ENCODE measurements at places on chromosomes 12 and 14.
A peak's percentile ranks its signal among the peaks of the same experiment; 100 is the strongest.

DNA sequence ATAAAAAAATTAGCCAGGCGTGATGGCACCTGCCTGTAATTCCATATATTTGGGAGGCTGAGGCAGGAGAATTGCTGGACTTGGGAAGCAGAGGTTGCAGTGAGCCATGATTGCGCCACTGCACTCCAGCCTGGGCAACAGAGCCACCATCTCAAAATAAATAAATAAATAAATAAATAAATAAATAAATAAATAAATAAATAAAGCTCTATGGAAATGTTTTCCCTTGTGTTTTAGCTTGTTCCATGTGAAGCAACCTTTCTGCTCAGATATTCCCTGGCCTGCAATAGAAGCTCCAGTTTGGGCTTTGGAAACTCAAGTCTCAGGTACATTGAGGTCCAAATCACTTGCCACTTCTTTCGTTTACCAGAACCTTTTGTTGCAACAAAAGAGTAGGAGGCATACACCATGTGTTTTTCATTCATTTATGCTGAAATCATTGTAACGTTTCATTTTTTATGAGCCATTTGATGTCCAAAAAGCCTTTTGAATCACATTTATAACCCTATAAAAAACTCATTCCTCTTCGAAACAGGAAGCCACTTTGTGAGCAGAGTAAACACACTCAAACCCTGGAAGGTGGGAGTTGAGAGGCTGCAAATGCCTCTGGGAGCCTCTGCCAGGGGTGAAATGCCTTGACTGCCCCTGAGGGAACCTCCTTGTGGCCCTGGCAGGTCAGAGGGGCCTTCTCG lies 376.6 kb upstream of the TBX3 start:
- DNase-seq, result no peak

- DNase-seq, result no peak
These were observed 258.3 kb upstream of the STXBP6 start for GRCh38 chr14:25308244-25308643.

- DNase-seq, result no peak
These were observed 40.3 kb upstream of the NUAK1 start for GRCh38 chr12:106179086-106179485.

- DNase-seq, result no peak
These were observed 203.7 kb downstream of the PTPRO start for GRCh38 chr12:15526033-15526432.

DNA sequence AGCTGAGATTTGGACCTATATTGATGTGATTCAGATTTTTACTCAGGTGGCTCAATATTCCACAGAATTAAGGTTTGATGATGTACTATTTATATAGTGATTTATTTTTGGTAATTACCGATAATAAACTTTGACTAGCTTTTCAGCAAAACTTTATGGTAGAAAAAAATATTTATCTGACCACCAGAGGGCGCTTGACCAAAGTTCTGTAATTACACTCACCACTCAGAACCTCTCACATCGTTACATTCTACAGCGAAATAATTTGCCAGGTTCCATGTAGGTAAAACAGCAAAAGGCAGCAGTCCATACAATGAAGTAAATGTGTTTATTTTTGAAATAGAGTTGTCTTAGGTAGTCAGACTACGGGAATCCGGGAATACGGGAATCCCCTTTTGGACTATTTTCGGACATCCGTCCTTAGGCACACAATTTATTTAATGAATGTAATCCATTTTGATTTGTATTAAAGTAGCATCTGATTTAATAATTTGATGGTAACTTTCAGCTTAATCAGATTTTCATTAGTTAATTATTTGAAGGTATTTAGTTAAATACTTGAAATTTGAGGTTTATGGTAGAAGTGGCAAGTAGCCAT lies 143.0 kb upstream of the DDHD1 start:
- DNase-seq, result no peak

DNA sequence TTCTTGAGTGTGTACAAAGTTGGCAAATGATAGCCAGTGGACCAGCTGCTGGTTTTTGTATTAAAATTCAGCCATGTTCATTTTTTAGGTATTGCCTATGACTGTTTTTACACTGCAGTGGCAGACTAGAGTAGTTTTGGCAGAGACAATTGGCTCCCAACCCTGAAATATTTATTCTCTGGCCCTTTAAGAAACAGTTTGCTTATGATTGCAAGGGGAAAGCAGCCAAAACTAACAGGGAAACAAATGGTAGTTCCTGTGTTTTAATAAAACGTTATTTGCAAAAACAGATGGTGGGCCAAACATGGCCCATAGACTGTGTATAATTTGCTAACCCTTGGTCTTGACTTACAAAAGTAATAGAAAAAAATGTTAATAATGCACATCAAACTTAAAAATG lies 110.2 kb downstream of the ALX1 start:
- DNase-seq, result no peak

GRCh38 chr12:6605421-6606330 lies 1.5 kb downstream of the CHD4 start:
- DNase-seq, result no peak

DNA sequence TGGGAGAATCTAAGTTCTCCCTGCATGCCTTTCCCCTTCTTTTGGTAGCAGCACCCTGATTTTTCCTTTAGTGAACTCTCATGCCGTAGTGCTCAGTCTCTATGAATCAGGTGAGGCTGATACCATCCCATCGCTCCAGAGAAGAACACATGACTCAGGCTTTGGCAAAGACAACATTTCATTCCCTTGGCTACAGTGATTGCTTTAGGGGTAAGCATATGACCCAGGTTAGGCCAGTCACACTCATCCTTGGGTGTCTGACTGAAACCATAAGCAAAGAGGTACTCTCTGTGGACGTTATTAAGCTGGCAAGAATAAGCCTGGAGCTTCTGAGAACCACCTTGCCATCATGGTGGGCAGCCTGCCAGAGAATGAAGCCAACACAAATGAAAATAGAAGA lies 141.8 kb downstream of the MYRFL start:
- no peak for DNase-seq

- no peak for DNase-seq
These were observed 21.7 kb upstream of the HELB start for GRCh38 chr12:66280561-66280960.

GRCh38 chr12:105882404-105882803 lies 256.4 kb downstream of the NUAK1 start:
- DNase-seq, result peak; percentile 60

DNA sequence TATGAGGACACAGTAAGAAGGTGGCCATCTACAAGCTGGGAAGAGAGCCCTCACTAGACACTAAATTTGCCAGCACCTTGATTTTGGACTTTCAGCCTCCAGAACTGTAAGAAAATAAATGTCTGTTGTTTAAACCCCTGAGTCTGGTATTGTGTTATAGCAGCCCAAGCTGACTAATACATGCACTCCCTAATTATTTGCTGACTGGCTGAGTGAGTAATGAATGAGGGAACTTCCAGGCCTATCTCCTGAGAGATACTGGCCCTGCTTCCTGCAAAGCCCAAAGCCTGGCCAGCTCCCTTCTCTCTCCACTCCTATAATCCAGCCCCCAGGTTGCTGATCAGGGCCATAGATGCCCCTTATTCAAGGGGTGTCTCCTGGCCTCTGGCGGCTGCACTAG lies 120.0 kb upstream of the NOS1 start:
- DNase-seq, result no peak

DNA sequence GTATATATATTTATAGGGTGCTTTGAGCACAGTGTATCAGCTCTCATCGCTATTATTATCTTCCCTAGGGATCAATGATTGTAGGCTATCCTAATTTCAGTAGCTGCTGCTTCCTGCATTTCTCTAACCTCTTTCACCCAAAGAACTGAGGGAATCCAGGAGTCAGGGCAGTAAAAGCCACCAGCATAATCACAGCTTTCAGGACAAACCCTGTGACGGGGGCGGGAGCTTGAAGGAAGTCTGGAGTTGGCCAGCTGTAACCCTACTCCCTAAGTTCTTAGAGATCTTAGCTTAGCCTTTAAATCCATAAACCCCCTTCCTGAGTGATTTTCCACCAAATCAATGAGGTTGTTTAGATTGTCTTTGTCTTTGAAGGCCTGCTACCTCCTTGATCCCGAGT lies 33.7 kb downstream of the FLVCR2 start:
- DNase-seq, result no peak

- no peak for DNase-seq
These were observed 230.3 kb downstream of the AACS start for GRCh38 chr12:125295550-125295949.

DNA sequence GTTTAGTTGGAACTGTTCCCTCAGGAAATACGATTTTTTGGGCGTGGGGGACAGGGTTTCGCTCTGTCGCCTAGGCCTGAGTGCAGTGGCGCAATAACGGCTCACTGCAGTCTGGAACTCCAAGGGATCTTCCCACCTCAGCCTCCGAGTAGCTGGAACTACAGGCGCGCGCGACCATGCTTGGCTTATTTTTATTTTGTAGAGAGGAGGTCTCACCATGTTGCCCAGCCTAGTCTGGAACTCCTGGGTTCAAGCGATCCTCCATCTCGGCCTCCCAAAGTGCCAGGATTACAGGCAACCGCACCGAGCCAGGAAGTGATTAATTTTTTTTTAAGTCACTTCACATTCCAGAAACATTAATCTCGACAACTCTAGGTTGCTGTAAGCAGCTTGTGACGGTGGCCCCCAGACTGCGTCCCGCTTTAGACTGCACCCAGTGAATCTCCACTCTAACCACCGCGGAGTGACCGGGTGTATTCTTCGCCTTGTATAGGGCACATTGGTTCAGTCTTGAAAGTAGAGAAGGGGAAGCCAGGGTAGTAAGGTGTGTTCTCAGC lies 830 bp upstream of the MIS18BP1 start:
- no peak for DNase-seq

- peak; percentile 58 for DNase-seq
These were observed 584 bp downstream of the ACVR1B start for GRCh38 chr12:51951843-51952722.

GRCh38 chr12:94841904-94842610 lies 161.4 kb downstream of the NDUFA12 start:
- no peak for DNase-seq

- DNase-seq, result no peak
These were observed 98.4 kb upstream of the SLC38A2 start for GRCh38 chr12:46470975-46471374.

- no peak for DNase-seq
These were observed 76.8 kb downstream of the SAMD4A start for GRCh38 chr14:54643696-54644176.

- DNase-seq, result no peak
These were observed 26.9 kb downstream of the MYRFL start for GRCh38 chr12:69851976-69852375.

DNA sequence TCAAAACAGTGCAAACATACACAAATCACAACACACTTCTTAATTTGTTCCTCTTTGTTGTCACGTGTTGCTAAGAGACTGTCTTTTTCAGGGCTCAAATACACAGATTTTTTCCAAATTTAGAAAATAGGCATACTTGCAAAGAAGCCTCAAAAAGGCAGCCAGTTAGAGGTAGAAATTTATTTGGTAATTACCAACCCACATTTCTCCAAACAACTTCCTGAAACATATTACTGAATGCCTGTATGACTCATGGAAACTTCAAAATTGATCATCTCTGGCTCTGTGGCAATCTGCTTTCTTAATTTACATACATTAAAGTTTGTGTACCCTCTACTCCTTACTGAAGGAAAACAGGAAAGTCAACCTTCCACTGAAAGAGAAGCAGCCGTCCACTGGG lies 36.4 kb downstream of the PPM1H start:
- no peak for DNase-seq

DNA sequence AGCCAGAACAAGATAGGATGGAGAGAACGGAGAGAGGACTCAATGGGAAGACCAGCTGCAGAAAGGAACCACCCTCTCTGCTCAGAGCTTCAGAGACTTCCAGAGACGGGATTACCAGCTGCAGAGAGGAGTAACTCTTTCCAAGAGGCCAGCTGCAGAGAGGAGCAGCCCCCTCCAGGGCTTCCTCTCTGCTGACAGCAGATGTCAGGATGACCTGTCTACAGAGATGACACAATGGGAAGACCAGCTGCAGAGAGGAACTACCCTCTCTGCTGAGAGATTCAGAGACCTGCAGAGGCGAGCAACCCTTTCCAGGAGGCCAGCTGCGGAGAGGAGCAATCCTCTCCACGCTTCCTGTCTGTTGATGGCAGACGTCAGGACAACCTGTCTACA lies 61.8 kb downstream of the KLRG1 start:
- DNase-seq, result peak; percentile 47

DNA sequence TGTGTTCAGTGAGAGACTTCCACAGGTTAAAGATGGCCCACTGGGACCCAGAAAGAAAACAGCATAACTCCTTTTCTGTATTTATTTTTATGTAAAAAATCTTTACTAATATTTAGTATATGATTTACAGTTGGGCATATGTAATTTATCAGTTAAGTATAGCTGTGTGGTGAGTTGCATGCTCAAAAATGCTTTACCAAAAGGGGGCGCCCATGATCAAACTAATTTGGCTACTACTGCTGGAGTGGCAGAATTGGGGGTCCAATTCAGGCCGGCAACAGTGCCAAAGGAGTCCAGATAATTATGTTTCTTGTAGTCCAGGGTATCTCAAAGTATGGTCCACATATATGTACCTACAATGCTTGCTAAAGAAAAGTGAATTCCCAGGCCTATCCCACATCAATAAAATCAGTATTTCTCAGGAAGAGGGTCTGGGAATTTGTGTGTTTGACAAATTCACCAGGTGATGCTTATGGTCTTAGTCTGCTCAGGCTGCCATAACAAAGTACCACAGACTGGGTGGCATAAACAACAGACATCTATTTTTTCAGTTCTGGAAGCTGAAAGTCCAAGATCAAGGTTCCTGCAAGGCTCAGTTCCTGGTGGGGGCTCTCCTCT lies 152.0 kb downstream of the KTN1 start:
- DNase-seq, result no peak

DNA sequence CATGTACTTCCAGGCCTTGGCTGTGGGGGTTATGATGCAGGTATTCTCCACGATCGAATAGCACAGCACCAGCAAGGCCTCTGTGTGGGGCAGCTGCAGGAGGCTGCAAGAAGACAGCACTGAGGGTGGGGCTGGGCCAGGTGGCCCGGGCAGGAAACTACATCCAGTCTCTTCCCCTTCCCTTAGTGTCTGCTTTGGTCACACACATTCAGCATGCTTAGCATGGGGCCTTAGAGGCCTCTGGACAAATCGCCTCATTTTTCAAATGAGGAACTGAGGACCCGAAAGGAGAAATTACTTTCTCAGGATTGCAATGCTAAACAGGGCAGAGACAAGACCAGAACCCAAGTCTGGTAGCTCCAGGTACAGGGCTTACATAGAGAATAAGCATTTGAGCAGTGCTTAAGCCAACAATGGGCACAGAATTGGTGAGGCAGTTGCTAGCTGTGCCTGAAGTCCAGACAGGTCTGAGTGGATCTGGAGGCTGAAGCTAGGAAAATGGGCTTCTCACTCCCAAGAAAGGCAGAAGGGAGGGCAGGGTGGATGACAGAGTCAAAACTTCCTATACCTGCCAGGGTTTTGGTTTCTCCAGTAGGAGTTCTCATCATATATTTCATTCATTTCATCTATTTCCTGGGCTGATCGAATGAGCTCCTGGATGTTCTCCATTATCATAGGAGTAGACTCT lies 3.5 kb downstream of the ACRBP start:
- no peak for DNase-seq
